ENCODE measurements at places on chromosomes 5 and 9.
A peak's percentile ranks its signal among the peaks of the same experiment; 100 is the strongest.

DNA sequence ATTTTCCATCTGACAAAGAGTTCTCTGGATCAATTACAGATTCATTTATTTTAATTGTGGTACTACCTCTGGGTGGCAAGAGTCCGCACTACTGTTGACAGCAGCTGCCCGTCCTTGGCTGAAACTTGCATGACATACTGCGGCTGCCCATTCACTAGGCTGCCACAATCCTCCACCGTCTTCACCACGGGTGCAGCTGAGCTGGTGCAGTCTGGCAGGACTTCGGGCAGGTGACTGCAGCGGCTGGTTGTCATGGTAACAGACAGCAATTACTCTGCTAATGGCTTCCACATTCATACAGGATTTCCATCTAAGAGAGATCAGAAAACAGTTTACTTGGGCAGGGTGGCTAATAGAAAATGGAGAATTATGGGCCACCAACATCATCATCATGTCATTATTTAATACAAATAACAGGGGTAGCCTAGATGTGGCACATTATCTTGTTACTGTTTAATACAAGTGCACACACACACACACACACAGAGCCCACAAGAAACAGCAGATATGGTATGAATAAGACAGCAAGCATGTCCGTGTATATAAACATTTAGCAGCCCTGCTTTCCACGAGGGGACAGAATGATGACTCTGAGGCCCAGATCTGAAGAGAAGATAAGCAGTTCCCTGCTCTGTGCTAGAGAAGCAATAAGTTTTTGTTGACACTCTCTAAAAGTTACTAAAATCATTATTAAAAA, 112.3 kb downstream of the MARCHF3 start:
- peak; percentile 14 for DNase-seq

- DNase-seq: no peak
Observed at GRCh38 chr5:169778622-169779596, 141.8 kb downstream of the DOCK2 start.

DNA sequence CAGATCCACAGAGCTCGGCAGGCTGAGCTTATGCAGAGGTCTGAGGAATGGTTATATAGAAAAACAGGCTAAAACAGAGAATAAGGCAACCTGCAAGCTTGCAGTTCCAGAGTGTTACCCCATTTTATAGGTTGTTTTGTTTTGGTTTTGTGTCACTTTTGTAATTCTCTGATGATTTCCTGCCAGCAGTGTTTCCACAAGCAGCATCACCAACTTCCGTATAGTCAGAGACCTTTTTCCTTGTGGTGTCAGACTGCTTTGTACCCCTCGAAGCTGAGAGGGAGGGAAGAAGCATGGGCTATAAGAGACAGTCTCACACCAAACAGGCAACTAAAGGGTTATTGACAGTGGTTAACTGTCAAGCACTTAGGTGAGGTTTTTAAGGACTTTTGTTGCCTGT, 61.8 kb downstream of the TLE4 start:
- no peak for DNase-seq

GRCh38 chr5:92969781-92970237, 611.2 kb downstream of the NR2F1-AS1 start:
- no peak for DNase-seq

GRCh38 chr5:82719368-82719767, 357.8 kb downstream of the TMEM167A start:
- DNase-seq: no peak

DNA sequence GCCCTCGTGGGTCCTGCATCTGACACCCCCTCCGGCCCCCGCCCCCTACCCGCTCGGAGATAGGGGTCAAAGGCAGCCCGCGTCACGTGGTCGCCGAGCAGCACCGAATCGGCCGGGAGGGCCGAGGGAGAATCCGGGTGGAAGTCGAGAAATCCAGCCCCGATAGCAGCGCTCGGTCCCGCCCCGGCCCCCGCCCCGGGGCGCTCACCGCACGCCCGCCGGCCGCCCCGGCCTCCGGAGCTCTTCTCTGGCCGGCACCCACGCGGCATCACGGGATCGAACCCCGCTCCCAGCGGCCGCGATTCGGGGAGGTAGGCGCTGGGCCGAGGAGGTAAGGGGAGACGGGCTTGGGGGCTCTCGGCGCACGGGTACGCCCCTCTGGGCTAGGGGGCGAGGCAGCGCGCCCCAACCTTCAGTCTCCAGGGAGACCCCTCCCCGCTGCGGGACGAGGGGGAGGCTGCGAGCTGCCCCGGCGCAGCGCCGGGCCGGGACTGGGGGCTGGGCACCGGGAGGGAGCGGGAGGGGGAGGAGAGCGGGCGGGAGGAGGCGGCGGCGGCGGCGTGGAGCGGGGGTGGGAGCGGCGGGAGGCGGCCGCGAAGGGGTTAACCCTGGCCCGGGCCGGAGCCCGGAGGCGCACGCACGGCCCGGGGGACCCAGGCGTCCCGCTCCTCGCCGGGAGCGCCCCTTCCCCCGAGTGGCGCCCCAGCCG, 22.1 kb upstream of the NDST1 start:
- peak; percentile 16 for DNase-seq

DNA sequence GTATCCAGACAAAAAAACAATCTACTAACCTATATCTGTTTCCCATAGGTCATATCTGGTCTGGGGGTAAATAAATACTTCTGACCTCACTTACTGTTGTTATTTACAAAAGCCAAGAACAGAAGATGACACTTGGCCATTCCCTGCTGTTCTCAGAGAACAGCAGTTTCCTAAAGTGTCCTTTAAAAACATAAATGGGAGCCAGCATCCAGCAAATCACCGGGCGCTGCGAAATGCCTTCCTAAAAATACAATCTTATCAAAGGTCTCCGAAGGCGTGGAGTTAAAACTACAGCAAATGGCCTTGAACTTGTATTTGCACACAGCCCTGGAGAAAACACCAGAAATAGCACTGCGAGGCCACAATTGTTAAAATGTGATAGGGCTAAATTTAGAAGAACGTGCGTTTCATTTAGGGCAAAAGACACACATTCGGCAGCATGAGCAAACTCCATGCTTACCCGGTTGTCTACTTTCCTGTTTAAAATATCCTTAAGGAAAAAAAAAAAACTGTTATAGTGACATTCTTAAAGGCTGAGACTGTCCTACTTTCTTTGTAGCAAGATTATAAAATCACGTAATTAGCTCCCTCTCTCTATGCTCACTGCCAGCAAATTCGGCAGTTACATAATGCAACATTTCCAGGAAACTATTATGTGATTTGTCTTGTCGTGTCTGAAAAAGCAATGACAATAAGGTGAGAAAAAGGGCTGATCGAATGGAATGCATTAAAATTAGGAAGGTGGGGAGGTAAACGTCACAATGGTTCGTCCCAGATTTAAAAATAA, 1.5 kb downstream of the NFIL3 start:
- no peak for DNase-seq

DNA sequence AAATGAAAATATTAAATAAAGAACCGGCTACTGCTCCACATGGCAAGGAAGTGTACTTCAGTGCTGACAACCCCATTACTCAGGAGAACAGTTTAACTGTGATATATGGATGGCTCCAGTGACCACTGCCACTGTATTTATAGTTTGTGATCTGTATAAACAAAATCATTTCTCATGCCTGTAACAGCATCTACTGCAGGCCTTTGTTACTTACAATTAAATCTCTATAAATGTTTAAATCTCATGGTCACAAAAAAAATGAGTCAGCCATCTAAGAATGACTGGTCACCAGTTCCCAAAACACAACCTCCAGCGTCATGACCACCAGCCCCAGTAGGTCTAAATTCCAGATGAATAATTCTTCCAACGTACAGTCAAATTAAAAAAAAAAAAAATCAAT, 24.6 kb downstream of the SERINC5 start:
- no peak for DNase-seq

All from NCI-H1694 treated with DMSO at 0.1 percent for 48 hours (cell line).